WTC11 (cell line): ENCODE measurements at places on chromosomes 16 and 17.

DNA sequence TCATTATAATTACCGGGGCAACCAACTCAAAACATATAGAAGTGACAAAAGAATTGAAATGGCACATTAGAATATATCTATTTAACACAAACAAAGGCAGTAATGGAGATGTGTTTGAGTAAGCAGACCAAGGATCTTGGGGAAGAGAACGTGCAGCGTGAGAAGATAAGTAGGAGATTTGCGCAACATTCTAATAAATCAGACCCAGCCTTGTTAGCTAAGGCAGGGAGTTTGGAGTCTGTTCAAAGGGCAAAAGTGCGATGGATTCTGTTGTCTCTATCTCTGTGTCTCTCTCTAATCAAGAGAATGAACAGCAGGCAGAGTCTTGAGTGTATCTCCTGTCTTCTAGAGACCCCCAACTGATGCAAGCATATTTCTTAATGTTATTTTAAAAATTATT lies 55.0 kb upstream of the FA2H start:
- no peak for DNase-seq

GRCh38 chr16:87227296-87227951 lies 89.8 kb downstream of the C16orf95 start:
- DNase-seq = no peak

DNA sequence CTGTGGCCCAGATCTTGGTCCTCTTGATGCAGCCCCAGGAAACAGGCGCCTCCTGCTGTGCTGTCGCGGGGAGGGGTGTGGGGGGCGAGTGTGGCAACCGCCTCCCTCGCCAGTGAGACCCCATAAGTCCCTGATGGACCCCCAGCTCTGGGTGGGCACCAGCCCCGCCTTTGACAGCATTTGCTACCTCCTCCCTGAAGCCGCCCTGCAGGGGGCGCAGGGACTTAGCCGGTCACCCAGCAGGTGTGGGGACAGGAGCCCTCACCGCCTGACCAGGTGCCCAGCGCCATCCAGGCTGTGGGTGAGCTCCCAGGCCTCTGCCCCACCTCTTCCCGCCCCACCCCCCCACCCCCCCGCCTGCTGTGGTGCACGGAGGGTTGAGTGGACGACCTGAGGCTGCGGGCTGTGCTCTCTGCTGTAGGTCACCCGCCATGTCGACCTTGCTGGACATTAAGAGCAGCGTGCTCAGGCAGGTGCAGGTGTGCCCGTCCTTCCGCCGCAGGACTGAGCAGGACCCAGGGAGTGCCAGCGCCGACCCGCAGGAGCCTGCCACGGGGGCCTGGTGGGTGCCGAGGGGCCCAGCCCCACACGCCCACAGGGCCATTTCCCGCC lies 4.8 kb downstream of the BAIAP3 start:
- peak; percentile 63 for DNase-seq

GRCh38 chr17:5418858-5419355 lies 555 bp downstream of the NUP88 start:
- DNase-seq = no peak

GRCh38 chr17:60231234-60231633 lies 81.5 kb downstream of the CA4 start:
- DNase-seq = no peak

GRCh38 chr16:1543085-1543896 lies 9.8 kb downstream of the TMEM204 start:
- DNase-seq = peak; percentile 41

DNA sequence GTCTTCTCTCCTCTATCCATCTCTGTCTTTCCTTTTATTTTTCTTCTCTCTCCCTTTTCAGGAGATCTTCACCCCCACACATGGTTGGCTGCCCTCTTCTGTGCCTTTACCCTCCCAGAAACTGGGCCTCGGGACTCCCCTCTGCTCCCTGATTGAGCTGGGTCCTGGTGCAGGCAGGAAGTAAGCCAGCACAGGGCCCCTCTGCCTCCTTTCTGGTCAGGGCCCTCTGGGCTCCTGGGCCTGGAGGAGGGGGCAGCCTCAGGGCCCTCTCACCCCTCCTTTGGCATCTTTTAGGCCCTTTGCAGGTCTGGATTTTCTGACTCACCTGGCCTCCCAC lies 21.1 kb upstream of the TAC4 start:
- no peak for DNase-seq

- no peak for DNase-seq
Observed at GRCh38 chr17:28839221-28839620, 3.4 kb downstream of the FAM222B start.

DNA sequence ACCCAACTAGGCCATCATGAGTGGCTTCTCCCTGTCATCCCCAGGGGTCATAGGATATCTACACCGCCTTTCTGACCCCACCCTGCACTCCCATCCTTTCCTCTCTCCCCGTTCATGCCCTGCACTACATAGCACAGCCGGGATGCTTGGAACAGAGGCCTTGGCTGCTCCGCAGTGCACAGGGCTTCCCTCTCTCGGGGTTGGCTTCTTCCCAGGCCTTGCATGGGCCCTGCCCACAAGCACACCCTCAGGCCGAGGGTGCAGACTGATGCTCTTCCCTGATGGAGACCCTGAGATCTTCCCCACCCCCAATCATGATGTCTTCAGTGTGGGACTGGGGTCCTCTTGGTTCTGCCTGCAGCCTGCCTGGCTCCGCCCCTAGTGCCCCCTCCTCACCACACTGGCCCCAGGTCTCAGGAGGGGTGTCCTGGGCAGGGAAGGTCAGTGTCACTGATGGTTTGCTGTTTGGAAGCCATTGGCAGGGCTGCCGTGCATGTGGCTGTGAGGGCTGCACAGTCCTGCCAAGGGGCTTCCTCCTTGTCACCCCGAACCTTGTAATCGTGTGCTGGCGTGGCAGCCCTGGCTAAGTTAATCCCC lies 14.3 kb upstream of the NAGLU start:
- no peak for DNase-seq

GRCh38 chr16:56451753-56452689 lies 667 bp downstream of the OGFOD1 start:
- DNase-seq = no peak

DNA sequence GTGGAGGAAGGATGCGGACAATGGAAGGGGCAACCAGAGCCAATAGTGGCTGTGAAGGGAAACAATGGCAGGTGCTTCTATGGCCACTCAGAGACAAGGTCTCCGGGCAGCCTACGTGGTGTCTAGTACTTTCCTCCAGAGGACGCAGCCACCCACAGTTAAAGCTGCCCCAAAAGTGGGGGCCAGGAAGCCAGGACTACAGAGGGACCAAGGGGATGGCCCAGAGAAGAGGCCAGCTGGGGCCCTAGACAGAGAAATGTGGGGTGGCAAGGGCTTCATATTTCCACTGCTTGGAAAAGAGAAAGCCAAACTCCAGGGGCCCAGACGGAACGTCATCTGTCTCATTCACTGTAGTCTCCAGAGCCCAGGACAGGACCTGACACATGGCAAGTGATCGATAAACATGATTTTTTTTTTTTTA lies 837 bp upstream of the PER1 start:
- DNase-seq = no peak
